ENCODE measurements at places on chromosomes 4 and X.

GRCh38 chrX:1443496-1444075, 9.1 kb downstream of the ASMTL start:
- no peak for DNase-seq

DNA sequence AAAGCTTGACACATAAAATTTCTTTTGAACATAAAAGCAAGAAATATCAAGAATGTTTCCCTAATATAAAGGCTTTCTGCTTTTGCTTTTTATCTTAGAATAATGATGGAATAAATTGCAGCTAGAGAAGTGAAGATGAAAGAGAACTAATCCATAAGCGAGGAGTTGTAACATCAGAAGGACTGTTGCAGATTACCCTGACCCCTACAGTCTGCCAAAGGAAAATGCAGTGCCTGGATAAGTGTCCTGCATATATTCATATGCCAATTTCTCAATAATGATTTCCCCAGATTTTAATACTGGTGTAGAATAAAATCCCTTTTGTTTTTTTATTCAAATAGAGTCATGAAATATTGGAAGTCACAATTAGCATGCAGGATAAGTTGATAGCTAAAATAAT, 115.9 kb downstream of the MAGEC2 start:
- DNase-seq = peak; percentile 46

GRCh38 chr4:90689739-90690138, 562.5 kb downstream of the CCSER1 start:
- no peak for DNase-seq

DNA sequence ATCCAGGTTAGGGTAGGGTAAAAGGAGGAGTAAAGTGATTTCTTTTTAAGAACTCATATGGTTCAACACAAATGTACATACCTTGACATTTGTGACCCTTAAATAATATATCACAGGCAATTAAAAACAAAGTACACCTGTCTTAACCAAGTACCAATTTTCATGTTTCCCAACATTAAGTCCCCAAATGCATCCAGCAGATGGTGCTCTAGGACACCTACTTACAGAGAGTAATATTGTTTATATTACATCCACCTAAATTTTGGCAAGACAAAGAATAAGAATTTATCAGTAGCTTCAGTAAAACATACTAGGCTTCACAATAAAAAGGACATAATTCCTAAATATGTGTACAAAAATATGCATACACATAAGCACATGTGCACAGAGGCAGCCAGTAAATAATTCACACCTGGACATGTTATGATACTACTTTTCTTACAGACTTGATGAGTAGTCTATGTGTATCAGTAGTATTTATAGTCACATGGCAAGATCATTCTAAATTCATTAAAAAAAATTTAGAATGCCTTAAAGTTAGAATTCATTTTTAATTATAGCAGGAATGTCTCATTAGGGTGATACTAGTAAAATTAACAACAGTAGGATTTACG, 219.7 kb downstream of the DCLK2 start:
- peak; percentile 76 for DNase-seq

DNA sequence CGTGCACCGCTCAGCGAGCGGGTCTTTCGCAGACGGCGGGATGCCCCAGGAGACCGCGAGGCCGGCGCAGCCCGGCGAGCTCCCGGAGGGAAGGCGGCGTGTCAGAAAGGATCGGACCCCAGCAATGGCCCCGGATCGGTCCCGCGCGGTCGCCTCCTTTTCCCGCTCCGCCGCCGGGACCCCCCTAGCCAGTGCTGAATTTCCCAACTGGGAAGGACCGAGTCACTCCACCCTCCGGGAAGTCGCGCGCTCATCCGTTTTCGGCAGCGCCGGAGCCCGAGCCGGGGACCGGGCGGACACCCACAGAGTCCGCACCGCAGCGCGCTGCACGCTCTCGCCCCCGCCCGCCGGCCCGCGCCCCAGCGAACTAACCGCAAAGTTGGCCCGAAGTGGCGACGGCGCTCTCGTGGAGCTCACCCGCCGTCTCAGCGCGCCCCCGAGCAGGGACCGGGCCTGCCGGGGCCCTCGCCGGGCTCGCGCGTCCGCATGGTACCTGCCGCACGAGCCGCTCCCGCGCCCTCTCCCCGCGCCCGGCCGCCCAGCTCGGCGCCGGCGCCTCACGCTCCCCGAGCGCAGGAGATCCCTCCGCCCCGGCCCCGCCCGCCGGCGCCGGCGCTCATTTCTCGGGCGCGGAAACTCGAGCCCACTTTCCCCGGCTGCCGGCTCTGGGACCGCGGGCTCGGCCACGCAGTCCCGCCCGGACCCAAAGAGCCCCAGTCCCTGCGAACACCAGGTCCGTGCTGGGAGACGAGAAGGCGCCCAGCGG, at the start of gene FAT1:
TSS of gene FAT1 (minus strand) at position 565 of the 766 bp plus-strand sequence. CDS start 14,029 bp downstream, outside the sequence.
- no peak for DNase-seq

Measured in pons (tissue), 1 donor.